Muscle of leg (tissue), 16 donors: ENCODE measurements at places on chromosomes 6 and 20. TPM values are rescaled to one million over a fixed set of nuclear protein-coding genes. Genes with fewer than 3 reads are reported as not detected.
A peak's percentile ranks its signal among the peaks of the same experiment; 100 is the strongest.

GRCh38 chr20:6636209-6637159, 131.0 kb upstream of the BMP2 start:
- peak; percentile 79 for DNase-seq

DNA sequence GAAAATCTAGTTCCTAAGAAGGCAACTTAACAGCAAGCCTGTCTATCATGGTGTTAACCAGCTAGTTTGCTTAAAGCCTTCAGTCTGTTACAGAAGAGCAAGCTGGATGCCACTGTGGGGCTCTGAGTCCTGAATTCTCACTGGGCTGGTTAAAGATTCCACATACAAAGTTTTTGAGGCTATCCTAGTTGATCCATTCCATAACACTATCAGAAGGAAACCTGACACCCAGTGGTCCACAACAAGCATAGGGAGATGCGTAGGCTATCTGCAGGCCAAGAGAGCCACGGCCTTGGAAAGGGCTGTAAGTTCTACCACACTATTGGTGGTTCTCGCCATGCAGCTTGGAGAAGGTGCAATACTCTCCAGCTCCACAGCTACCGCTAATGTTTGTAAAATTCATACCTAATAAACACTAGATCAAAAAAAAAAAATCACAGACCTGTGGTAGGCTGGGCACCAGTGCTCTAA, 420 bp upstream of the MCCD1 start:
- DNase-seq: no peak

BMP7 gene
- polyA plus RNA-seq: 3.7 TPM

TGM3 gene
- polyA plus RNA-seq: 0.32 TPM

GPX5 gene
- polyA plus RNA-seq: not detected
